ENCODE measurements at places on chromosomes 2 and 18. TPM values are rescaled to one million over a fixed set of nuclear protein-coding genes. Genes with fewer than 3 reads are reported as not detected.

GRCh38 chr2:44075541-44075940 is 79.8 kb upstream of the LRPPRC start:
- DNase-seq, result peak; percentile 11

GRCh38 chr18:28657961-28658360 is 481.0 kb upstream of the CDH2 start:
- DNase-seq, result peak; percentile 74

- no peak for DNase-seq
These were observed 15.9 kb downstream of the TRIB2 start for GRCh38 chr2:12732651-12733050.

Gene POMC
- total RNA-seq, result not detected

DNA sequence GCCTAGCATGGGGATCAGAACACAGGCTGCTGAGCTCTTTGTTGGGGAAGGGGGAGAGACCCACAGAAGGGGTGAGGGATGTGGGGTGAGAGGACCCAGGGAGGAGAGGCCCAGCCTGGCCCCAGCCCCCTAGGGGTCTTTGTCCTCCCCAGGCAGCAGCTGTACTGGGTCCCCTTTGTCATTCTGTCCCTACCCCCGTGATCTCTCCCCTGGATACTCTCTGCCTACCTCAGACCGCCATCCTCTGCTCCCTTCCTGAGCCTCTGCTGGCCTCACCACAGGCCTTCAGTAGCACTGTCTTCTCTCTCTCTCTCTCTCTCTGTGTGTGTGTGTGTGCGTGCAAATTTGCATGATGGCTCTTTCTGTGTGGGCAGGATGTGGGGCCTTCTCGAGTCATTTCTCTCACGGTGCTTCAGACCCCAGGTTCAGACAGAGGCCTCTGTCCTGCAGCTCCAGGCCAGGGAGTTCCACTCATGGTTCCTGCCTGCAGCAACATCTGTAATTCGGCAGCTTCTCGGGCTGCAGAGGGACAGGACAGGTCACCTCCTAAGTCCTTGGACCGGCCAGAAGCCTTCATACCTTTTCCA is 1.4 kb downstream of the PSD4 start:
- no peak for DNase-seq

DNA sequence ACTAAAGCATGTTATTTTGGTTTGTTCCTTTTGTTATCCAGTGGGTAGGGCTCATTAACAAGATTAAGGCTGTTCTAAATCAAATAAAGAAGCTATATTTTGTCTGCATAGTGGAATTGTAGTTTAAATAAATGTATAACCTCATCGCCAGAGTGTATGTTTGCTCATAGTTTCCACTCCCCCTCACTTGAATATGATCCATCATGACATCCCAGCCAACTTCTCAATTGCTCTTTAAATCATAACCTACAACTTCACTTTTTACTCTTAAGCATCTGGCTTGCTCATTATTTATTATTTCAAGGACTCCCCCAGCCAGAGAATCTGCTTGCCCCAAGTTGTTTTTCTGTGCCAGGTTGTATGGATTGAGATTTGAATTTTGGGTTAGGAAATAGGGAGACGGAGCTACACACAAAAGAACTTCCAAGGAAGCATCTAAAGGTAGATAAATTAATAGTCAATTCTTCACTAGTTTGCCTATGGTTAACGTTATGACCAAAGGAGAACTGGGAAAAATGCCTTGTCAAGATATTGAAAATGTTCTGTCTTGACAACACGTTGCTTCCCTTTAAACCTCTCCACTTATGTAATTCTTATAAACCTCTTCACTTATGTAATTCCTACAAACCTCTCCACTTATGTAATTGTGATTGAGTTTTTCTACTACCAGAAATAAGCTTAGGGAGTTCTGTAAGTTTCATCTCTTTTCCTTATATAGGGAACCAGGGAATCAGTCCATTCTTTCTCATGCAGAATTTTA is 55.4 kb upstream of the UPP2 start:
- DNase-seq, result no peak

Gene SULT1C2
- total RNA-seq, result 0.29 TPM

- DNase-seq, result peak; percentile 23
These were observed 32.6 kb downstream of the ABCA12 start for GRCh38 chr2:215105607-215106354.

- peak; percentile 61 for DNase-seq
These were observed 95.5 kb downstream of the DYSF start for GRCh38 chr2:71548646-71549425.

- peak; percentile 98 for DNase-seq
These were observed 125.5 kb upstream of the SERTAD2 start for GRCh38 chr2:64779117-64779690.

- no peak for DNase-seq
These were observed 66.5 kb downstream of the TNP1 start for GRCh38 chr2:216793386-216793785.

DNA sequence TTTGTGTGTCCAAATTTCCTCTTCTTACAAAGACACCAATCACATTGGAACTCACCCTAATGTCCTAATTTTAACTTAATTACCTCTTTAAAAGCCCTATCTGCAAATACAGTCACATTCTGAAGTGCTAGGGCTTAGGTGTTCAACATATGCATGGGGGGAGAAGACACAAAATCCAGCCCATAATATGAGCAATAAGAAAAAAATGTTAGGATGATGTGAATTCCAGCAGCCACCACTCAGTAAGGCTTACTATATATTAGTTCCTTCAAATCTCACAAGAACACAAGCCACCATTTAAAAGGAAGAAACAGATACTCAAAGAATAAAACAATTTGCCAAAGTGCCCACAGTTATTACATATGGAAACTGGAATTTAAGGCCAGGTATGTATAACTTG is 285.7 kb downstream of the EPHA4 start:
- no peak for DNase-seq

DNA sequence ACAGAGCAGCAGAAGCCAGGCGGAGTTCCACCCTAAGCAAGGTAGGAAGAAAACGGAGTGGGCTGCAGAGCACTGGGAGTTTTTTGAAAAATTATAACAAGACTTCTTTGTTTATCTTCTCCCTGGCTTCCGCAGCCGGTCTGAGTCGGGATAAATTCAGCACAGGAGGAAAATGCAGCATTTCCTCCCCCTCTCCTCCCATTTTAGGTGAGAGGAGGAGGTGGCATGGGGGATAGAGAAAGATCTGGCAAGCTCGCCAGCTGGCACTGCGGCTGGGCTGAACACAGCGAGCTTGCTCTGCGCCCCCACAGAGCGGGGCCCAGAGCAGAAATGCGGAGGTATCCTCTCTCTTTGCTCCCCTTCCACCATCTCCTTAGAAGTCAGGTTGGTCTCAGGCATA is 17.7 kb upstream of the CHRNA1 start:
- no peak for DNase-seq

GRCh38 chr18:60676815-60677214 is 304.2 kb upstream of the MC4R start:
- no peak for DNase-seq

- no peak for DNase-seq
These were observed 96.7 kb upstream of the ACAA2 start for GRCh38 chr18:49910019-49910418.

Gene ZRANB3
- total RNA-seq, result 15.7 TPM

GRCh38 chr2:35831385-35831784 is 524.2 kb upstream of the CRIM1 start:
- DNase-seq, result no peak

Gene MYL12A
- total RNA-seq, result 1,578 TPM

DNA sequence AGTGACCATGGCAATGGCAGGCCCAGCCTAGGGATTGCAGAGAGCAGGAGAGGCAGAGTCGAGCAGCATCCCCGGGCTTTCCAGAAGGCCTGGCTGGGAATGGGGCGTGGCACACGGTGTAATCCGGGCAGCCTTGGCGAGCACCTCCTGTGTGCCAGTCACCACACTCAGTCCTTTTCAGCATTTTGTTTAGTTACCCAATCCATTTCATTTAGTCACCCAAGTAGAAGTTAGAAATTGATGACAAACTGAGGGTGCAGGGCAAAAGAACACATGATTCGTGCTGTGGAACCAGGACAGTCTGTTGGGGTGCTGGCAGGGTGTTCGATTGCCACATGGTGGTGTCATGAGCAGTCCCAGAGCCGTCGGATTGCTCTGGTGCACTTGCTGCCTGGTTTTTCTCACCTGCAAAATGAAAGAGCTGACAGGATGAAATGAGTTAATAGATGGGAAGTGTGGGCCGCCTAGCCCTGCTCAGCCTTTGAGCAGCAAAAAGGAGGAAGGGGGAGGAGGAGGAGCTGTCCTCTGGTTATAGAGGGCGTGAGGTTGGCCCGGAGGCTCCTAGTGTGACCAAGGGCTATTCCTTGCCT is 299.4 kb downstream of the AGAP1 start:
- DNase-seq, result peak; percentile 55

GRCh38 chr18:75592527-75592926 is 165.0 kb upstream of the SMIM21 start:
- no peak for DNase-seq

- no peak for DNase-seq
These were observed 474.2 kb downstream of the EPHA4 start for GRCh38 chr2:221097949-221098348.

- DNase-seq, result no peak
These were observed 27.5 kb downstream of the LPIN1 start for GRCh38 chr2:11773747-11774525.

Gene SPDYA
- not detected for total RNA-seq

GRCh38 chr2:196218106-196218505 is 46.7 kb upstream of the STK17B start:
- DNase-seq, result no peak

Gene GREB1
- 3.4 TPM for total RNA-seq

DNA sequence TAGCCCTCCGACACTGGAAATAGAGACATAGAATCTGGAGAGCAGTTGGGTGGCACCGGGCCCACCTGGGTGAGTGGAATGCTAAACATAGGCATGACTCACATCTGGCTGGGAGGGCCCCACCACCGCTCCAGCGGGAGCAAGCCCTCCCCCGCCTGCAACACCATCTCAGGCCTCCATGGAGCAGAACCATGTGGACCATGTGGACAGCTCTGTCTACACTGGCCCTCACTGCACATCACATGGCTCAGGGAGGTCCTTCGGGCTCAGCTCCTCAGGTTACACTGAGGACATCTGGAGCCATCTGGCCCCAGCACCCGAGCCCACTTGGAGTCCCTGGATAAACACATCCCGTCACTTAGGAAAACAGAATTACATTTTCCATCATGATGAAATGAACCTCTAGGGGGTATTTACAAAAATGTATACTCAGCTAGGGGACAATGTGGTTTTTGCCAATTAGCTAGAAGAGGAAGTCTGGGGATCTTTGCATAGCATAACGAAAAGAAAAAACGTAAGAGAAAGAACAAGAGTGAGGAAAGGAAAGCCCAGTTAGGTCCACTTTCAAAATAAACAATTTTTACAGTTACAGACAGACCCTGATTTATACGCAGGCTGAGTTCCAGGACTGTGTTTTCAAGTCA is 30.7 kb upstream of the MLPH start:
- DNase-seq, result peak; percentile 91

DNA sequence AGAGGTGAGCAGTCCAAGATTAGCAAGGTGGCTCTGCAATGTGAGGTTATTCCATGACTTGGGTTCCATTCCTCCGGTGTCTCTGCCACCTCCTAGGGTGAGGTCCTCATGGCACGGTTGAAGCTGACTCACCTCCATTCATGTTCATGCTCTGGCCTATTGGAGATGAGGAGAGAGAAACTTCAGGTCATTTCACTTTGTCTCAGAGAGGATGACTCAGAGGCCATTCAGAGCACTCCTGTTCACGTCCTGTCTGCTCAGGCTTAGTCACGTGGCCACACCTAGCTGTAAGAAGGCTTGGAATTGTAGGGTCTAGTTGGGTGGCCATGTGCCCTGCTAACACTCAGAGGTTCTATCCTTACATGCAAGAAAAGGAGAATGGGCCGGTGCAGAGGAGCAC is 67.5 kb upstream of the MBOAT2 start:
- DNase-seq, result peak; percentile 96

GRCh38 chr18:76161983-76162382 is 333.1 kb downstream of the ZNF516 start:
- DNase-seq, result no peak

DNA sequence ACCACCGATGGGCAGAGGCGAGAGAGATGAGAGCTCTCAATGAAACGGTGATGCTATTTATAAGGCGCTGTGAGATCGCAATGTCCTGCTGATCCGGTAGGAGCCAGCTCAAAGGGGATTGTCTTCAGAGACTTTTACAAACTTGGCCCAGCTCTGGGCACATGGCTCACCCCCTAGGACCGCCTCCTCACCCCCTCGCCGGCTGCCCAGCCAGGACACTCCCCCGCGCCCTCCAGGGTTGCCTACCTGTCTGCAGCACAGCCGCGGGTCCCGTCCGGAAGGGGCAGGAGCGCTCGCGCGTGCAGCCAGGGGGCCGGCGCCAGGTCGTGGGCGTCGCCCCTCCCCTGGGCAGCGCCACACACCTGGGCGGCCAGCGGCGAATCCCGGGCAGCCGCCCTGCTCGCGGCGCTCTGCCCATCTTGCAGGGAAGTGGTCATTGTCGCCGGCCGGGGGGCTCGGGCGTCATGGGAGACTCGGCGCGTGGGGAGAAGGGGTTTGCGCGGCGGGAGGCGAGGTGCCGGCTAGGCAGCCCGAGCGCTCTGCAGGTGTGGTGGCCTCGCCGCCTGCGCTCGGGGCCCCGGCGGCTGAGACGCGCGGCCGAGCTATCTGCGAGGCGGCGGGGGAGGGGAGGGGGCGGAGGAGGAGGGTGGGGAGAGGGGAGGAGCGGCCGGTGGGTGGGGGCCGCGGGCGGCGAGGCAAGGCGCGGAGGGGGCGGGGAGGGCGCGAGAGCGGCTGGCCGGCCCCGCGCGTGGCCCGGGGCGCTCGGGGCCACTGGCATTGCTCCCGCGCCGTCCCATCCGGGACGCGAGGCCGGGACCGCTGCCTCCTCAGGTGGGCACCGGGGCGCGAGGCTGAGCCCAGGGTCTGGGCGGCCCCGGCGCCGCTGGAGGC is at the start of gene GRB14:
Gene GRB14, minus strand, starts transcription at position 610 of the 891 bp plus-strand sequence. Its CDS starts 173 bp downstream, at position 437.
- peak; percentile 27 for DNase-seq

Gene SLC25A52
- total RNA-seq, result not detected

Gene EGR4
- not detected for total RNA-seq

GRCh38 chr2:218827701-218828476 is 3.7 kb downstream of the PRKAG3 start:
- DNase-seq, result no peak

DNA sequence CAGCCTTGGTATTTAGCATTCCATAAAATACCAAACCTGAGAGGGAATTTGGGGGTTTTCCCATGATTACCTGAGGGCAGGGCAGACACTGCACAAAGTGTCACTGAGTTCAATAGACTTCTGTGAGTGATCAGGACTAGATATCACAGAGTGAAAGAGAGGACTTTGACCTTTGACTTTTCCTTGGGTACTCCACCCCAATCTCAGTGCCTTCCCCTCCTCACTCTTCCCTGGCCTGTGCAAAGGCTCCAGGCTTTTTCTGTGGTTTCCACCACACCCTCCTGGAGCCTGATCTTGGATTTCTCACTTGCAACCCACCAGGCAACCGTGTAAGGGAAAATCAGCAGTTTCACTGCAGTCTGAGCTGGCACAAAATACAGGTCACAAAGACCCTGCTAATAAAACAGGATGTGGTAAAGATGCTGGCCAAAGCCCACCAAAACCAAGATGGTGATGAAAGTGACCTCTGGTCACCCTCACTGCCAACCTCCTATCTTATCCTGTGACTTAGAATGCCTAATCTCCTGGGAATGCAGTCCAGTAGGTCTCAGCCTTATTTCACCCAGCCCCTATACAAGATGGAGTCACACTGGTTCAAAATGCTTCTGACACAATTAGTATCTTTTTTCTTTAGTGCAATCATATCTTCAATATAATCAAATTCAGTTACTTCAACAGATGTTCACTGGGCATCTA is 64.0 kb downstream of the BOD1L2 start:
- DNase-seq, result peak; percentile 63

GRCh38 chr2:73827018-73827417 is 1.7 kb upstream of the STAMBP start:
- peak; percentile 55 for DNase-seq
